ENCODE measurements at places on chromosomes 5 and 9. TPM values are rescaled to one million over a fixed set of nuclear protein-coding genes. Genes with fewer than 3 reads are reported as not detected.

DNA sequence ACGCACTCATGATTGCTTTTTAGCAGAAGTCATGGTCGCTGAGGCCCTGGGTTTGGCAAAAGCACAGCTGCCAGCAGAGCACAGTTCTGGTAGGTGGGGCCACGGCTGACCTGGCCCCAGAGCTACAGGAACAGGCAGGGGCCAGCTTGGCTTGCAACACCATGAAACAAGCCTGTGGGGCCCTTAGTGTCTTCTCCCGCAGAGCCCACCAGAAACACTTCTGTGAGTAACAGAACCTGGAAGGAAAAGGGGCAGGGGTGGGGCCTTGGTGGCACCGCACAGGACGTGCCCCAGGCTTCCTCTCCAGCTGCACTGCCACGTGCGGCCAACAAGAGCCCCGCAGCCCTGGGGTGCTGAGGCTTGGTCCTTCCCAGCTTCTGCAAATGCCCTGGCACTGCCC, 4.8 kb downstream of the ASB6 start:
- H3K36me3 ChIP-seq, result peaks cover 36% of the 10 kb centered on the region
- H3K27me3 ChIP-seq, result no peaks in the 10 kb centered on the region
- H3K4me3 ChIP-seq, result no peak overlapping the region
- H3K4me1 ChIP-seq, result peaks cover 10% of the 10 kb centered on the region
- H3K27ac ChIP-seq, result no peak overlapping the region

DNA sequence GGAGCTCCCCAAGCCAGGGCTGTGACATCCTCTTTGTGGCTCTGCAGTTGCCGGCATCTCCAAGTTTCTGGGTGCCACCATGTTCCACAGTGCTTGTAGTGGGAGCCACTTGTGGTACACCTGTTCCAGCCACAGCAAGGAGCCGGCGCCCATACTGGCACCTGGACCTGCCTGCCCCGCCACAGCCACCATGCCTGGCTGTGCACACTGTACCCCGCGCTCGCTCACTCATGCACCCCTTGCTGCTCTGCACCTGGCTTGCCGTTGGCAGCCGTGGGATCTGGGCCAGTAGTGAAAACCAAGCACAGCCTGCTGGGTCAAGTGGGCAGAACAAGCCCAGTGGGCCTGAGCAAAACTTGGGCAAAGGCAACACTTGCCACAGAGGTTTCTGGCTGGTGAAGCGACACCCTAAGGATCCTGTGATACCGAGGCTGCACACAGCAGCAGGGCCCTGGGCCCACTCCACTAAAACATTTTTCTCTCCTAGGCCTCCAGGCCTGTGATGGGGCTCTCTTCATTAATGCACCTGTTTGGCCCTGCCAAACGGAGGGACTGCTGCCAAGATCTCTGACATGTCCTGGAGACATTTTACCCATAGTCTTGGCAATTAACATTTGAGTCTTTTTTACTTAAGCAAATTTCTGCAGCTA, 2.8 kb downstream of the TRIM36 start:
- H3K36me3 ChIP-seq, result no peaks in the 10 kb centered on the region
- no peak for DNase-seq
- H3K27ac ChIP-seq, result no peak overlapping the region
- H3K27me3 ChIP-seq, result peaks cover 2% of the 10 kb centered on the region

CNTLN gene
- total RNA-seq, result 10.5 TPM

DNA sequence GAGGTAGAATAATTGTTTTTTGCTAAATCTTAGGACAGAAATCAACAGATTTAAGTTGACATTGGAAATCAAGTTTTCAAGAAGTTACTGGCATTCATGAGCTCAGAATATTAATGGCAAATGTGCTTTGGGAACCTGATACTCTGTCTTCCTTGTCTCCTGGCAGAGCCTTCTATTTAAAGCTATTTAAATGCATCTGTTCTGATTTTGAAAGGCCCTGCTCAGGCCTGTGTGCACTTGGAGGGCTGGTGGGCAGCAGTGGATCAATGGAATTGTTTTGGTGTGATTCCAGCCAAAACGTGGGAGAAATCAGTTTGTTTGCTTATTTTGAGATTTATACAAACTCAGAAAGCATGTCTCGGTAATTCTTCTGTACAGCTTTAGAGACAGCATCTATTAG, 38.5 kb downstream of the FBXL7 start:
- H3K4me3 ChIP-seq, result no peak overlapping the region
- no peak for DNase-seq
- H3K36me3 ChIP-seq, result no peaks in the 10 kb centered on the region
- H3K4me1 ChIP-seq, result peaks cover 15% of the 10 kb centered on the region
- H3K27ac ChIP-seq, result 0 out of 2 replicates have a peak overlapping the region, but pooled peaks have one; percentile 12
